T1000 (cell line): ENCODE measurements at places on chromosomes 1 and 21.

DNA sequence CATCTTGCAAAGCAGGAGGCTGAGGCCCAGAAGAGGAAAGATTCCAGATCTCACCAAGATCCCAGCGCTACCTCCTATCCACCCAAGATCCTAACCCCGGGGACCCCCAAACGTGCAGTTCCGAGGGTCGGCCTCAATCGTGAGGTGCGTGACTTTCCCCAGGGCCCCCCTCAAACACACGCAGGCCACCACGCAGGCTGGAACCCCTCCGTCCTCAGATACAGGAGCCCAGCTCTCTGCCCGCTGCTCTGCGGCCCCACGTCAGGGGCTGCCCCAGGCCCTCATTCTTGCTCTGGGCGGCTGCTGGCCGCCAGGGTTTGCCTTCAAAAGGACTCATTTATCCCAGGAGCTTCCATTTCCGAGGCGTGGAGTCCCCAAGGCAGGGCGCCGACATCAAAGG lies 39.9 kb downstream of the KRTAP10-1 start:
- no peak for DNase-seq

- no peak for DNase-seq
Measured at GRCh38 chr1:205928317-205928716, 14.9 kb downstream of the SLC26A9 start.

- DNase-seq, result no peak
Measured at GRCh38 chr1:99306644-99307043, 42.4 kb downstream of the PLPPR4 start.

GRCh38 chr1:205588636-205589035 lies 43.2 kb downstream of the ELK4 start:
- no peak for DNase-seq

GRCh38 chr1:165632491-165632890 lies 1.5 kb downstream of the MGST3 start:
- no peak for DNase-seq

GRCh38 chr1:161884475-161884874 lies 118.4 kb downstream of the ATF6 start:
- DNase-seq, result no peak

- DNase-seq, result no peak
Measured at GRCh38 chr1:100075773-100076172, 57.0 kb downstream of the SASS6 start.

DNA sequence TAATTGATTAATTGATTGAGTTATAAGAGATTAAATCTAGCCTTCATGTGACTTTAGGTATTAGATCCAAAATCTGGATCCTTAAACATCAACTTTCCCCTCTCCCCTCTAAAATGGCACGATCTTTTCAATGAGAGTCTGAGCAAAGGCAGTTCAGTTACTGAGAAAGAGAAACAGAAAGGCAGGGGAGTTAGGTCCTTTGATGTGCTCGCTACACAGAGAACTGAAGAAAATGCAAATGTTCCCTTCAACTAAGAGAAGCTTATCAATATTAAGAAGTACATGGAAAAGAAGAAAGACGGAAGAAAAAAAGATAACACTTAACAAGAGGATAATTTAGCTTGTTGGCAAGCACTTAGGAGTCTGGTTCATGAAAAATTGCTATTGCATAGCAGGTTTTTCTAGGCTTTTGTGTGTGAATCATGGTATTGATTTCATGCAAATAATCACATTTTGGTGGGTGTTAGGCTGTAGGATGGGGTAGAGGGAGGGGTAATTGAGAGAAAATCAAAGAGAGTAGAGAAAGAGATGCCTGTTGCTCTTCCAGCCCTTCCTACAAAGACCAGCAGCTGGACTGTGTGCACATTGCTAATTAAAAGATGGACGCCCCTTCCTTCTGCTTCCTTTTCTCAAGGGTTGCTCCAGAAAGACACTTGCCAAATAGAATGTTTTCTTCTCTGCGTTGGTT lies 307.6 kb upstream of the PLXNA2 start:
- DNase-seq, result no peak

DNA sequence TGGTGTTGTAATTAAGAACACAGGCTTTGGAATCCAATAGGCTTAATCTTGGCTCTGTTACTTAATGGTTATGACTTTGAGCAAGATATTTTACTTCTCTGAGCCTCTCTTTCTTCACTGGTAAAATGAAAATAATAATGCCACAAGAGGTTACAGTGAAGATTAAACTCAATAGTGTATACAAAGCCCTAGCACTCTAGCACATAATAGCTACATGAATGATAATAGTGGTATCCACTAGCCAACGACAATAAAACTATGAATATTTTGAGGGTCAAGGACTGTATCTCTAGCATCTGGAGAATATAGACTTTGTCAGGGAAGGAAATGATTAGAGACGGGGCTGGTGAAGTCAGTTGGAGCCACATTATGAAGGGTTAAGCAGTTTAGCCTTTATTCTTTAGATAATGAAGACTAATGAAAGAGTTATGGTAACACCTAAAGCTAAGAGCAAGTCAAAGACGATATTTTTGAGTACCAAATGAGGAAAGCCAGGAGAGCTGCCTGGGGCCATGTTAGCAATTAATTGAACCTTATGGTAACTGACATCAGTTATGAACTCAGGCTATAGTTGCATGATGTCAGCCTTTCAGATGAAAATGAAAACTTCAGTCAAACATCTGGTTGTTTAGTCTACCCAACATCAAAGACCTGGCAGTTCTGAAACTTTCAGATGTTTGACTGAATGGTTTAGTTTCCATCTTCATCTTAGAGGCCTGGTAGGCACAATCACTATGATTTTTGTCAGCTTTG lies 32.8 kb upstream of the RNF11 start:
- no peak for DNase-seq

GRCh38 chr1:167291539-167292185 lies 71.0 kb downstream of the POU2F1 start:
- no peak for DNase-seq

DNA sequence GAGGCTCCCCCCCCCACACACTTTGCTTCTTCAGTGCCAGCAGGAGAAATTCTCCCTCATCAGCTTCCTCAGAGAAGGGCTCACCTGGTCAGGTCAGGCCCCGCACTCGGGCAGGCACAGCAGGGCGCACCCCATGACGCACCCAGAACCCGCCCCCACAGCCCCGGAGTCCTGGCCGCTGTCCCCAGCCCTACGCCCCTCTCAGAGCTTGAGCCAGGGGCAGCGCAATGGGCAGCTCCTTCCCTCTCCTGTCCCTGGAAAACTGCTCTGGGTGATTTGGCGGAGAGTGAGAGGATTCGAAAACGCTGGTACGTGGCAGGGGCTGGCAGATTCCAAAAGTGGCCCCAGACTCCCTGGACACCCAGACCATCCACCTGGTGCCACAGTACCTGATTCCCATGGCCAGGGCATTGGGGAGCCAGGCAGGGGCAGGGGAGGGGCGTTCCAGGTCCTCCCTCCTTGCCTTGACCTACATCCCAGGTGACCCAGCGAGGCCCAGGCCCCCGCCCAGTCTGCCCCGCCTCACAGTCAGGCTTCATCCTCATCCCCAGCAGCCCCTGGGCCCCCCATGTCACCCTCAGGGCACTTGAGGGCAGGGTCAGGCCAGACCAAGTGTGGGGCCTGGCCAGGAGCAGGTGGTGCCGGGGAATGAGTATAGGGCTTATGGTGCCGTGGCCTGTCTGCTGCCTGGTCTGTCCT lies 23.7 kb downstream of the RRP1 start:
- DNase-seq, result no peak

GRCh38 chr1:200302921-200303290 lies 106.9 kb downstream of the ZNF281 start:
- no peak for DNase-seq

DNA sequence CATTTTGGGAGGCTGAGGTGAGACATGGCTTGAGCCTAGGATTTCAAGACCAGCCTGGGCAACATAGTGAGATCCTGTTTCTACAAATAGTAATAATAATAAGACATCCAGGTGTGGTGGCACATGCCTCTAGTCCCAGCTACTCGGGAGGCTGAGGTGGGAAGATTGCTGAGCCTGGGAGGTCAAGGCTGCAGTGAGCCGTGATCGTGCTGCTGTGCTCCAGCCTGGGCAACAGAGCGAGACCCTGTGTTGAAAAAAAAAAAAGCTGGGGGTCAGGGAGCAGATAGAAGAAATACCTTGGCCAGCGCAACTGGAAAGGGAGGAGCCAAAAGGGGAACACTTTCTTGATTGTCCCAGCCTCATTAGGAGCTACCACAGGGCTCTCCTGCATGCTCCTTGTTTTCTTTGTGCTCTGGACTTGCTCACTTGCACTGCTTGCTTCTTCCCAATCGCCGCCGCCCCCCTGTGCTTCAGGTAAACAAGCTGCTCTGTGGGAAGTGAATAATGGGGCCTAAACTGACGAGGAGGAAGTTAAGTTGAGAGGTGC lies 31.1 kb downstream of the PBX1 start:
- no peak for DNase-seq

GRCh38 chr1:36884801-36885200 lies 149.5 kb downstream of the GRIK3 start:
- DNase-seq, result no peak

DNA sequence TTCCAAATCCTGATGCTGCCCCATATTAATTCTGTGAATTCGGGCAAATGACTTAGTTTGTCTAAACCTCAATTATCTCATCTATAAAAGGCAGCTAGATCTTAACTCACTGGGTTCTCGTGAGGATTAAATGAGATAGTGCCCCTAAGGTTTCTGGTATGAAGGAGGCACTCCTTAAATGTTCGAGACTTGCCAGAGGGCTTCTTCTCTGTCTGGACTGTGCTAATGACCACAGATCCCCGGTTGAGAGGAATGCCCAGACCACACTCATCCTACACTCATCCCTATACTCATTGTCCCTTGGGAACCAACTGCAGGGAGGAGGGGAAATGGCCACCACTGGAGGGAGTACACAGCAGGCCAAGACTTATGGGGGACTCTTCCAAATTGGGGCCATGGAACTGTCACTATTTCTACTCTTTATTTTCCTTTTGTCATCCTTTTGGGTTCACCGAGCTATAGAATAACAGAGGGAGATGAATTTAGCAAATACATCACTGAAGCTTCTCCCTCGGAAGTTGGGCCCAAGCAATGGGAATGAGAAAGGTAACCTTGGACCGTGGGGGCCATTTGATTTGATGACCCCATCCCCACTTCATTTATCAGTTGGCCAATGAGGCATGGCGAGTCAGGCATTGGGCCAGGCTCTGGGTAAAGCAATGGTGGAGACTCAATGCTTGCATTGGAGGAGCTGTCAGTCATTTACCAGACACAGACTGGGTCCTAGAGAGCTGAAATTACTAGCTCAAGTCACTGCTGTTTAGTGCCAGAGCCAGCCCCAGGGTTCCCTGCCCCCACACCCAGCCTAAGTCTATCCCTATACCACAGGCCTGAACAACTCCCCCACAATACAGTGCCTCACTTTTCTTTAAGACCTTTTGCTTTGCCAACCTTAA lies 5.1 kb downstream of the ATF3 start:
- DNase-seq, result peak; percentile 70

- DNase-seq, result no peak
Measured at GRCh38 chr1:180534214-180534613, 24.6 kb upstream of the OVAAL start.

DNA sequence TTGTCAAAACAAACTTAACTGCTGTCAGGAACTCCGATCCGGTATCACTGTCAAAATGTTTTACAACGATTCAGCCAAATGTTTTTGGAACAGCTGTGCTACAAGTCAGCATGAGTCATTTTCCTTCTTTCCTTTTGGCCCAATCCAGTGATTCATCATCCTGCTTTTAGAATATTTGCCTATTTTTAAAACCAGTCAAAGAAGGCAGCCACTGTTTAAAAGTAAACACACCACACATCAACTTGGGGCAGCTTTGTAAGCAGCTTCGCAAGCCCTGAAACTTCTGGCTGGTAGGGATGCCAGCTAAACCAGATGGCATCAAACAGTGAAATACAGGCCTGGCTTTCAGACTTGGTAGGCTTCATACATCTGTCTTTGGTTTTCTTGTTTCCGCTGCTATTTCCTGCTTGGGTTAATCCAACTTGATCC lies 14.9 kb downstream of the MAP3K7CL start:
- no peak for DNase-seq

DNA sequence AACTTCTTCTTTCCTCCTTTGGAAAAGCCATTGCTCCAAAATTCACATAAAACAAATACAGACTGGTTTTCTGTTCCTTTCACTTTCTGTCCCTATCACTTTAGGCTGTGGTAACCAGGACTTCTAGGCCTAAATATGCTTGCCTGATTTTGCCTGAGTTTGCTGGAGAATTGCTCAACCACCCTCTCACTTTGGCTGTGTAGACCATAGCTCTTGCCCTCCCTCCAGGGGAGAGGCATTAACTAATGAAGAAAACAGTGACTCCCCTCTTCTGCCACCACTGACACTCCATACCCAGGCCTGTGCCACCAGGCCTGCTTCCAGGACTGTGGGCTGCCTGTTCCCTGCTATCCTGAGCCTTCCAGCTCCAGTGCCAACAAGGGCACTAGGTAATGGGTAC lies 163.5 kb downstream of the TOMM20 start:
- DNase-seq, result no peak

- no peak for DNase-seq
Measured at GRCh38 chr1:51517361-51518032, 1.6 kb downstream of the EPS15 start.

GRCh38 chr1:156887734-156888133 lies 5.8 kb upstream of the PEAR1 start:
- DNase-seq, result no peak

GRCh38 chr1:116075990-116076389 lies 35.2 kb upstream of the MAB21L3 start:
- peak; percentile 22 for DNase-seq

DNA sequence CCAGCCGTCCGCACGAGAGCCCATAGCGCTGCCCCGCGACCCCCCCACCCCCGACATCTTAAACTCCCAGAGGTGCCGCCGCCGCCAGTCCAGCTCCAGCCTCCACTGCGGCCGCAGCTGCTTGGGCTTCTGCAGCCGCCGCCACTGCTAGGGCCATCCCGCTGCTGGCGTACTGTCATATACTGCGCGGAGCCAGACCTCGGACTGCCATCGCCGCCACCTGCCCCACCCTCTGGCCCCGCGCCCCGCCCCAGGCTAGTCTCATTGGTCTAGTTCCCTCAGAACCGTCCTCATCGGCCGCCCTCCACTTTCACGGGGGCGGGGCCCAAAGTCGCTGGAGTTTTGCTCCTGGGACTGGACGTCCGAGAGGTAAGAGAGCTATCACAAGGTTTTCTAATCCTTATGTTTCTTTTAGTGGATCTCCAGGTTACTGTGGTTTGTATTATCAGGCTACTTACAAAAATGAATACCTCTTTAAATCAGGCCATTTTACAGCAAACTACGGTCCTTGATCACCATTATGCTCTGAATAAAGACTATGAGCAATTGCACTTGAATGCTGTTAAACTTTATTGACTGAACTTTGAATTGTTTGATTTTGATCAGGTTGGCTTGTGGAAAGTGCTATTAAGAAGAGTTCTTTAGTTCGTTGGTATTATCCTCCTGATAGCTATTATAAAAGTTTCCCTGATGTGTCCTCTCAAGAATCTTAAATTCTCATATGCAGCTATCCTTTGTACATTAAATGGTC lies 2.8 kb upstream of the CD1D start:
- no peak for DNase-seq

- DNase-seq, result no peak
Measured at GRCh38 chr1:184854036-184854435, 99.4 kb upstream of the EDEM3 start.

- no peak for DNase-seq
Measured at GRCh38 chr1:6336776-6337622, 56.6 kb downstream of the ACOT7 start.

- no peak for DNase-seq
Measured at GRCh38 chr1:167501515-167502191, 16.7 kb downstream of the CD247 start.
